ENCODE measurements at places on chromosomes 11 and 22.
A peak's percentile ranks its signal among the peaks of the same experiment; 100 is the strongest.

DNA sequence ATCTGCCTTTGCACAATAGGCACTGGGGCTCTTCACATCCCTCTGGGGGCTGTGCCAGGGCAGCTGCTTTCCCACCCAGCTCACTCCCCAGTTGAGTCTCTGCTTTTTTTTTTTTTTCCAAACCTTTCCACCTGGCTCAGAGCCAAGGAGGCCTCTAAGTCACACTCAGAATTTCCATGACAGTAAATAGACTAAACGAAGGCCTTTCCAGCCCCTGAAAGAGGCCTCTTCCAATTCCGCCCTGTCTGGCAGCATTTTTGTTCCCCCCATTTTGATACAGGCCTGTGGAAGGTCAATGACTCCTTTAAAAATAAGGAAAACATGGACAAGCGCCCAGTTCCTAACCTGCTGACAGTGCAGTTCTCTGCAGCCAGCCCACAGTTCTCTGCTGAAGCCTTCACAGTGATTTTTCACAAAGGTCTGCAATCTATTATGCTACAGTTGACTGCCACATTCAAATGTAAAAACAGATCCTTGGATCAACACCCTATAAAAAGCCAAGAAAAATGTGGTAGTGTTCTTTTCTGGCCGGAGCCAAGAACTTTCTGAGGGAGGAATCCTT is 107.5 kb upstream of the SESN3 start:
- DNase-seq, result peak; percentile 57

DNA sequence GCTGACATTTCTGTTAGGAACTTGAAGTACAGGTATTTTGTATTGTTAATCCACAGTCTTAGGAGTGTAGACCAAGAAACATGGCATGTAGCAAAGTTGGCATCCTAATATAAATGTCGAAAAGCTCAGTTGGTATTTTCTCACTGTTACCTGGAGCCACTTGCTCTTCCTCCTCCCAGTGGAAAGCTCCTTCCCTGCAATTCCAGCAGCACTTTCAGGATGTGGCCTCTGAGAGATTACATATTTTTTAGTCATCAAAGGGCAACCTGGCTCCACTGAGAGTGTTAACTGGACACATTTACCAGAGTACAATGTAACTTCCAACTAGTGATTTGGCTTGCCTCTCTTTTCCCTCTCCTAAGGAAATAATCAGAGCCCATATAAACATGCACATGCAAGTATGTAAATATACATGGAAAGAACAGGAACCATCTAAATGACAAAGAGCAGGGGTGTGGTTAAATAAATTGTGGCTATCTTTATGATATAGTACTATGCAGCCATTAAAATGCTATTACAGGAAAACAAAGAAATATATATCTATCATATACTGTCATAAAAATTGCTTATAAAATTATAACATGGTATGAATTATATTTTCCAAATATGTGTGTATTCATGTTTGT is 14.3 kb upstream of the EED start:
- peak; percentile 30 for DNase-seq

DNA sequence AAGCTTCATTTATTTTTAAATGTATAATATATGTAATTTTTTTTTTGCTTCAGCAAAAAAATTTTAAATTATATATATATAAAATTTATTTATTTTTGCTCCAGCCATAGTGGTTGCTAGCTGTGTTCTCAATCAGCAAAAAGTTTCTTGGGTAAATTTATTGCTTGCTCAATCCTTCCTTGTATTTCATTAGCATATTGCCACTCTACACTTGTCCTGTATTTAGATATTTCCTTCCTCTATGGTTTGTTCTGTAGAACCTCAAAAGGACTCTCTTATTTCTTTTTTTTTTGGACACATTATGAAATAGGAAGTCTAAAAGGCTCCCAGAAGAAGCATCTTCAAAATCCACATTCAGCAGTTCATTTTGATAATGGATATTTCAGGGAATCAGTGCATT is 2.3 kb downstream of the PTPRJ start:
- no peak for DNase-seq

- DNase-seq, result no peak
These were observed 1532.5 kb upstream of the RAG2 start for GRCh38 chr11:38130514-38130913.

- DNase-seq, result no peak
These were observed 12.2 kb downstream of the ARAP1 start for GRCh38 chr11:72740060-72740424.

DNA sequence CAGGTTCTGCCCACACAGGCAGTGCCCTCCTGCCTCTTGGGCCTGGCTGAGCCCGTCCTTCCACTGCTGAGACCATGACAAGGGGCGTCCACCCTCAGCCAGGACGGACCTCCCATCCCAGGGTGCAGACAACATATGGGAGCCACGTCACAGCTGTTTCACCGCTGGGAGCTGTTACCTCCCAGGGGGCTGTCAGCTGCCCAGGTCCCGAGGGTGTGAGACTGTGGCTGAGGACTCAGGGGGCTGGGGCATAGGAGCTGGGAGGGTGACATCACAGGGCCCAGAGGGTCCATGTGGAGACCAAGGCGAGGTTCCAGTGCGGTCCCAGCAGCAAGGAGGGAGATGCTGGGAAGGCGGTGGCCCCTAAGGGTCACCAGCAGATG is 17.9 kb upstream of the CTSD start:
- no peak for DNase-seq

- DNase-seq, result peak; percentile 59
These were observed 68.0 kb downstream of the ETS1 start for GRCh38 chr11:128519338-128519737.

DNA sequence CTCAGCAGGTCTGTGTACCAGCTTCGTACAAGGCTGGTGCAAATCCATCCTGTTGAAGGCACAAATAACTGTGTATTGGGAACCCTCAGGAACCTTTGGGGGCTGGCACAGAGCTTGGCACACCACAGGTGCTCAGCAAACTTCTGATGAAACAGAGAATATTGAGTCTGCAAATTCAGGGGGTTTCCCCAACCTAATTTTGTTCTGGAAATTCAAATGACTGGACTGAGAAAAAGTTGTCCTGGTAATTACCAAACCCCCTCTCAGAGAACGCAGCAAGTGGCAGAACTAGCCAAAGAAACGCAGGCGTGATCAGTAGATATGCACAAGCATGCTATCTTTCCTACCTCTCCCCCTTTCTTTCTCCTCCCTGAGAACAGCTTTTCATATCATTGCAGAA is 47.6 kb downstream of the LIF start:
- DNase-seq, result no peak

DNA sequence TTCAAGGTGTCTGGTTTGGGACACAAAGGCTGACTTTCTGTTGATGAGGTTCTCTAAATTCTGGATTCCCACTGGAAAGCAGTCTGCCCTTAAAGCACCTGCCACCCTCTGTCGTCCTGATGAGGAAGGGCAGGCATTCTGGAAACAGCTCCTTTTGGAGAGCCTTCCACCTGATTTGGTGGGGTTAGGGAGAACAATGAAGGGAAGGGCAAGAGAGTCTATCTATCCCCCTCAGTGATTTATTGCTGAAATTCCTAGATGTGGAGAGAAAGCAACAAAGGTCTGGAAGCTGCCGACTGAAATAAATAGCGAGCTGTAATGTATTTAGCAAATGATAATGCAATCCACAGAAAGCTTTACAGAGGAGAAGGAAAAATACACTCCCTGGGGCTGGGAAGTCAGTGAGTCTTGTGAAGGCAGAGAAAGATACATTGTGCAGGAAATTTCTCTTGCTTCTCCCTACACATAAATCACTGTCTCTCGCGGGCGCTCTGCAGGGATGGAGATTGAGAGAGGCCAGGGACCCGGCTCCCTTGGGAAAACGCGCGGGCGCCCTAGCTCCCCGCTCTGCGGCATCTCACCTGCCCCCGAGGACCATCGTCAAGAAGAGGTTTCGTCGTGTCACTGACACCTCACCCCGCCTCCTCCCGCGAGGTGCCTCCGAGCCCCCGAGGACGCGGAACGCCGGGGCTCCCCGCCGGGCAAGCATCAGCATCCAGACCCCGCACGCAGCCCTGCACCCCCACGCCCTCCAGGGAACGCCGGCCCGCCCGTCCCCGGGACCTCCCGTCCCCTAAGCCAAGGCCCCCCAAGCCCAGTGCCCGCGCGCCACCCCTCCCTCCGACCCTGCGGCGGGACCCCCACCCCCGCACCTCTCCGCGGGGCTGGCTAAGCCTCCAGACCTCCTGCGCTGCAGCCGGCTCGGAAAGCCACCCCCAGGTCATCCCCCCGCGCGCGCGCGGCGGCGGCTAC is 673 bp downstream of the CDON start:
- DNase-seq, result peak; percentile 40

GRCh38 chr11:37951996-37952395 is 1354.0 kb upstream of the RAG2 start:
- no peak for DNase-seq

GRCh38 chr11:104704888-104705287 is 193.4 kb downstream of the CASP12 start:
- no peak for DNase-seq

GRCh38 chr11:119982517-119983239 is 155.2 kb downstream of the TRIM29 start:
- no peak for DNase-seq

DNA sequence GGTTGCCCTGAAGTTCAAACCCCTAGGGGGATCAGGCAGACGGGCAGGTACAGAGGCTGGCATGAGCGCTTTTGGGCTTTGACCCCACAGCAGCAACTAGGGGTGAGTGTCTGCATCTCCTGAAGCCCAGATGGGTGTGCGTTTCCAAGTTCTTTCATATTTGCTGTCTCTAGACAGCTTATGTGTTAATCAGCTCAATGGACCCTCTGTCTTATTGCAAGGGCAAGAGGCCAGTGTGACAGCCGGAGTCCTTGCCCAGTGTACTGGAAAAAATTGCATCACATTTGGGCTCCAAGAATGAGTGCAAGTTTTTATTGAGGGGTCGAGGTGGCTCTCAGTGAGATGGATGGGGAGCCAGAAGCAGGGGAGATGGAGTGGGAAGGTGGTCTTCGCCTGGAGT is 1863.7 kb upstream of the RAG2 start:
- DNase-seq, result no peak

GRCh38 chr11:64866173-64866491 is 12.3 kb downstream of the EHD1 start:
- no peak for DNase-seq

- no peak for DNase-seq
These were observed 83.1 kb upstream of the TRPC6 start for GRCh38 chr11:101666916-101667315.

DNA sequence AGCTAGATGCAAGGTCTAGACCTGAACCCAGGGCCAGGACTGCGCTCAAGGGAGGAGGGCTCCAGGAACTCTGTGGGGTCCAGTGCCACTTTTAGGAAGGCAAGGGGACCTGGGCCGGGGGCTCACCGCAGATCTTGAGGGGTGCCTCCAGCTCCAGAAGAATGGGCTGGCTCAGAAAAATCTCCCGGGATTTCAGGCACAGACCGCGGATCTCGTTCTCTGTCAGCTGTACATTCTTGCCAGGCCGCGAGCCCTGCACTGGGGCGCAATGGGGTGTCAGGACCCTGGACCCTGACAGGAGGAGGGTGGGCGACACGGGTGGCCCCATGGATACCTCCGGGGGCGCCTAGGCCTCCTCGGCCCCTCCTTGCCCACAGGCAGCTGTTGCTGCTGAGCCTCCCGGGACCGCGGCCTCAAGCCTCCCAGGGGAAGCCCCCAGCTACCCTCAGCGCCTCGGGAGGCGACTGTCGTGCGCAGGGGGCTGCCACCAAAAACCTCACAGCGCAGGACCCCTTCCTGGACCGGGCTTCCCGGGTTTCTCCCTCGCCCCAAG is 640 bp downstream of the PPP1CA start:
- no peak for DNase-seq

- peak; percentile 47 for DNase-seq
These were observed at the start of gene MTFP1 for GRCh38 chr22:30425616-30426387. Gene MTFP1 (plus strand): TSS chr22:30425768. CDS start chr22:30425880, 112 bp downstream.

DNA sequence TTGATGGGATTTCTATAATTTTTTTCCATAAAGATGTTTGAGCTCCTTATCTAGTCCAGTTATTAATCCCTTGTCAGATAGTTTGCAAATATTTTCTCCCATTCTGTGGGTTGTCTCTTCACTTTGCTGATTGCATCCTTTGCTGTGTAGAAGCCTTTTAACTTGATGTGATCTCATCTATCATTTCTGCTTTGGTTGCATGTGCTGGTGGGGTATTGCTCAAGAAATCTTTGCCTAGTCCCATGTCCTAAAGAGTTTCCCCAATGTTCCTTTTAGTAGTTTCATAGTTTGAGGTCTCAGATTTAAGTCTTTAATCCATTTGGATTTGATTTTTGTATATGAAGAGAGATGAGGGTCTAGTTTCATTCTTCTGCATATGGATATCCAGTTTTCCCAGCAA is 1.7 kb upstream of the IL2RB start:
- DNase-seq, result no peak

GRCh38 chr22:23065069-23065451 is 5.3 kb upstream of the GNAZ start:
- no peak for DNase-seq

GRCh38 chr11:36627471-36627870 is 29.4 kb upstream of the RAG2 start:
- no peak for DNase-seq

DNA sequence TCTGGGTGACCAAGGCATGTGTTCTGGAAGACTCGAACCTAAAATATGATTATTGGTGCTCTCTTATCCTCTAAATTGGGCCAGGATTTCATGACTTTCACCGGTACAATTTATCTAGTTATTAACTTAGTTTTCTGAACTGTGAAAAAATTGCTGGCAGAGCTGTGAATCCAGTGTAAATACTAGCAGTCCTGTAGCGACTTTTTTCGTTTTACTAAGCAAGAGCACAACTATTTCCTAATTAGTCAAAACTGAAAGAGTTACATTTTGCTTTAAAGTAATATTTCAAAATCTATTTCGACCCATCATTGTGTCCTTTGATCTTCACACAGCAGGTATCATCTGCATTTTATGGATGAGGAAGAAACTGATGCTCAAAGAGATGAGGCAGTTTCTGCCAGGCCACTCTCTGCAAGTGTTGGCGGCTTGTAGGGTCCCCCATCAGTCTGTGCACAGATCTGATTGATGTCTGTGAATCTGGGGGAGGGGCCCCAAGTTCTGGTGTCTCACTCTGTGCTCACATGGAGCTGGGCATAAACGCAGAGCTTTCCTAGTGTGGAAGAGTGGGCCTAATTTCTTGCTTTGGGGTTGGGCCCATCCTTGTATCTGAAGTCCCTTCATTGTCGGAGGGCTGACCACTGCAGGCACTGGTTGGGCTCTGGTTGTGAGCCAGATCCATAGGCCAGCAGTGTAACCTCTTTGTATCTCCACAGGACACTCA is 1.4 kb upstream of the TRMT2A start:
- DNase-seq, result no peak

Measured in renal cortical epithelial cell (primary cell).